ENCODE measurements at places on chromosomes 13 and 19.

DNA sequence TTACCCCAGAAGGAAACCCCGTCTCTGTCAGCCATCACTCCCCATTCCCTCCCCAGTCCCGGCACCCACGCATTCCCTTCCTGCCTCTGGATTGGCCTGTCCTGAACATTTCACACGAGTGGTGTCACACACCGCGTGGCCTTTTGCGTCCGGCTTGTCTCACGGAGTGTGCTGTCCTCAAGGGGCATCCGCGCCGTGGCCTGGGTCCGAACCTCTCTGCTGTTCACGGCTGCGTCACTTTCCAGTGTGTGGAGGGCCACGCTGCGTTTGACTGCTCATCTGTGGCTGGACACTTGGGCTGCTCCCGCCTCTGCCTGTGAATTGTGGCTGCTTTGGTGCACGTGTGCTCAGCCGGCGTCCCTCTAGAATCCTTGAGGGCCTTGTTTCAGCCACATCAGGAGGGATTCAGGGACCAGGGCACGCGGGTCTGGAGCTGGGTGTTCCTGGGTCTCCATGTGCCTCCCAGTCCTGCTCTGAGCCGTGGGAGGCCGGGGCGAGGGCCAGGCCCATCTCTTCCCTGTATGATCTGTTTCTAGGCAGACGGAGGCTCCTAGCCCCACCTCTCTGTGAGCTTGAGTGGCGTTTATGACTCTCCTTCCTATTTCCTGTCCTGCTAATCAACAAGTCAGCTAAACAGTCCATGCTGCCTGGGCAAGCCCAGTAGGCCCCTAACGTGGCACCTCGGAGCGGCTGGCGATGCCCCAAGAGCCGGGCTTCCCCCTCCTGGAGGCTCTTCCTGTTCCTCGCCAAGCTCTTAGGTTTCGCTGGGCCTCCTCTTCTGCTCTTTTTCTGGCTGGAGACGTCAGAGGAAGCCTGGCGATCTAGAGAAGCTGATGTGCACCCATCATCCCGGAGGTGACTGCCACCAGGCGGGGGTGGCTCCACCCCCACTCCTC lies 8.1 kb downstream of the STK11 start:
- DNase-seq: peak; percentile 62

DNA sequence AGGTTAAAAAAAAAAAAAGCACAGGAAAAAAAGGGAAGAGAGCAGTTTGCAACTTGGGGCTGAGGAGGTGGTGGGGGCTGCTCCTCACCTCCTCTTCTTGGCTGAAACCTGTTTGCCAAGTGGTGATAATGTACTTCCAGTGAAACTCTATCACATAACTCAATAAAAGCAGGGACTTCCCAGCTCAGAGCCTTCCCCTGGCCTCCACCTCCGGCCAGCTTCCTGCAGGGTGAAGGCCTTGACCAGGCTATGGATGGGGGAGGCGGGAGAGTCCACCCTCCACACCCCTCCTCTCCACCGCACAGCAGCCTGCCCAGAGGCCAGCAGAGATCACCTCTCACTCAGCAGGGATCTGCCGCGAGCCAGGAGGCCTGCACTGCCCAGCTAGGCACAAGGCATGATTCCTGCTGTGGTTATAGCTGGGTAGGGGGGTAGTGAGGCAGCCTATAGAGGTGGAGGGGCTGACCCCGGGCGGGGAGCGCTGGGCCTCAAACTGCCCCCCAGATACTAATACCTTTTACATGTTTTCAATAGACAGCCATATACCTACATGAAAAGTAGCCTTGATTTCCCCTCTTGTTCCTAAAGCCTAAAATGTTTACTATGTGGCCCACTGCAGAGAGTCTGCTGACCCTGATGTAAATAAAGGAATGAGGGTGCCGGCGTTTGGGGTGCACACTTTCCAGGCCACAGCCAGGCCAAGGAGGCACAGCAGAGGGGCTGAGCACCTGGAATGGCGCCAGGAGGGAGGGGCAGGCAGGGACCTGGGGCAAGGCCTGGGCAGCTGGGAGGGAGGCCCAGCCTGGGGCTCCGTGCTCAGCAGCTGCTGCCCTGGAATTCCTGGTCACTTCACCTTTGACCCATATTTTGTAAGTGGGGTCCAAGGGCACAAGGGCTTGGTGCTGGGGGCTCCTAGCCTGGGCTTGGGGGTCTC lies 10.3 kb downstream of the ZNF787 start:
- peak; percentile 37 for DNase-seq

- peak; percentile 39 for DNase-seq
These were observed 13.4 kb downstream of the TM6SF2 start for GRCh38 chr19:19259741-19260140.

GRCh38 chr13:88585861-88586260 lies 914.7 kb downstream of the SLITRK5 start:
- DNase-seq: no peak

DNA sequence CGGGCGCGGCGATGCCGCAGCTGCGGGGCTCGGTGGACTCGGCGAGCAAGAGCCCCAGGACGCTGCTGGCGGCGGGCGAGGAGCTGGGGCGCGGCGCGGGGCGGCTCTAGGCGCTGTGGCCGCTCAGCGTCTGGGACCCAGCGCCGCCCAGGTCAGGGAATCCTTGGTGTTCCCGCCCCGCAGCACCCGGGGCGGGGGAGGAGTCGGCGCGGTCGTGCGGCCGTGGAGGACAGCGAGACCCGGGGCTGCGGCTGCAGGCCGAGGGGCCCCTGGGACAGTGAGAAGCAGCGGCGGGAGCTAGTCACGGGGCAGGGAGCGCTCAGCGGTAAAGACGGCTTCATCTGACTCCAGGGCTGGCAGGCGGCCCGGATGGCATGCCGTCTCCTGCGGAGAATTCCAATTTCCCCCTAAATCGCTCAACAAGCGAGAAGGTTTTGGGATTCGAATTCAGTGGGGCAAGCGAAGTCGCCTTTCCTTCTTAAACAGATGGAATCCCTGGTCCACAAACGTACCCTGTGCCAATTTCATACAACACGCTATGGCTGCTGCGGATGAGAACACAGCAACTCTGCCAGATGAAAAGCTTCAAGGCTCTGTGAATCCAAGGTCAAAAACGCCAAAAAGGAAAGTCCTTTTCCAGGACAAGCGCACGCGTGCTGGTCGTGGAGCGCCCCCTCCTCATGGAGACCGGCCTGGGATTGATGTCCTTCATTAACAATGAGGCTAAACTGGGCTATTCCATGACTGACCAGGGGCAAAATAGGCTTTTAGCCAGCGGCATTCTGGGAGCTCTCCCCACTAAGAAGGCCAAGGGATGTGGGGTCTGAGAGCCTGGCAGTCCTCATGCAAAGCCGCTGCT lies 4.2 kb upstream of the ZSCAN4 start:
- peak; percentile 78 for DNase-seq

DNA sequence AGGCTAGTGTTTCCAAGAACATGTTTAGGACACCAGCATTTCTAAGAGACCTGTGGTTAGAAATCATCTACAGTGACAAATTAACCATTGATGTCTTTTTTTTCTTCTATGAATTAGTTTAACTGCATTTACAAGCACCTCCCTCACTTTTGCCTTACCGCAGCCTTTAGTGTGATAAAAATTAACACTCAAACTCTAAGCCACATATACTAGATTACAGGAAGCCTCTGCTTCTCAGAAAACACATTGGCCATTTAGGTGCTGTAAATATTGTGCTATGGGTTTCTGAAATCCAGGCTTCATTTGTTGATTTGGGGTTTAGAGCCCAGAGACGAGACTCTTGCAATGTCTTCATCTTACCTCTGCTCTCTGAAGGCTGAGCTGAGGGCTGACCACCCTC lies 34.6 kb upstream of the OLFM4 start:
- no peak for DNase-seq

- peak; percentile 44 for DNase-seq
These were observed 104.2 kb upstream of the IPO5 start for GRCh38 chr13:97849305-97849704.

- DNase-seq: no peak
These were observed 1.9 kb upstream of the CACNG7 start for GRCh38 chr19:53907193-53907581.
